Metanephros (tissue), 2 donors: ENCODE measurements at places on chromosomes 7 and 10. TPM values are rescaled to one million over a fixed set of nuclear protein-coding genes. Genes with fewer than 3 reads are reported as not detected.

The GNG11 gene
- 22.5 TPM for total RNA-seq

The UNCX gene
- total RNA-seq = 7.5 TPM

The GRID2IP gene
- total RNA-seq = 1.5 TPM

The ADRB1 gene
- 0.53 TPM for total RNA-seq

The FASTK gene
- 64.4 TPM for total RNA-seq
